Thymus (tissue), 14 donors: ENCODE measurements at places on chromosomes 2 and 18. TPM values are rescaled to one million over a fixed set of nuclear protein-coding genes. Genes with fewer than 3 reads are reported as not detected.

DNA sequence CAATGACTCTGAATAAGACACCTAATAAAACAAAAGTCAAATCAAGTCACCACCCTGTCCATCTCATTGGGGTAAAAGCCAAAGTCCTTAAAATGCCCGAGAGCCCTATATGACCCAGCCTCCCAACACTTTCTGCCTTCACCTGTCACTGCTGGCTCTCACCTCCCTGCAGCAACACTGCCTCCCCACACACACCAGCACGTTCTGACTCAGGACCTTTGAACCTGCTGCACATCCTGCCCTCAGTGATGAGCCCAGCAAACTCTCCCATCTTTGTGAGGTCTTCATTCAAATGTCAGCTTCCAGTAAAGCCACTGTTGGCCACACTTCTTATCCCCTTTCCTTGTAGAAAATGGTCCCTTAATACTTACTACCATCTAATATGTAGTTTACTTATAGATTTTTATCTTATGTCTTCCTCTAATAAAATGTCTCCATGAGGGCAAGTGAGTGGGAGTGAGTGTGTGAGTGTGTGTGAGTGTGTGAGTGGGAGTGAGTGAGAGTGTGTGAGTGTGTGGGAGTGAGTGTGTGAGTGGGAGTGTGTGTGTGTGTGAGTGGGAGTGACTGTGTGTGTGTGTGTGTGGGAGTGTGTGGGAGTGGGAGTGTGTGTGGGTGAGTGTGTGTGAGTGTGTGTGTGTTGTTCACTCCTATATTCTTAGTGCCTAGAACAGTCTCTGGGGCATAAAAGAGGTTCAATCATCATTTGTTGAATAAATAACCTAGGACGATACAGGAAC, 504.7 kb downstream of the EIPR1 start:
- no peak for DNase-seq

CDH19 gene
- 0.05 TPM for total RNA-seq

DNA sequence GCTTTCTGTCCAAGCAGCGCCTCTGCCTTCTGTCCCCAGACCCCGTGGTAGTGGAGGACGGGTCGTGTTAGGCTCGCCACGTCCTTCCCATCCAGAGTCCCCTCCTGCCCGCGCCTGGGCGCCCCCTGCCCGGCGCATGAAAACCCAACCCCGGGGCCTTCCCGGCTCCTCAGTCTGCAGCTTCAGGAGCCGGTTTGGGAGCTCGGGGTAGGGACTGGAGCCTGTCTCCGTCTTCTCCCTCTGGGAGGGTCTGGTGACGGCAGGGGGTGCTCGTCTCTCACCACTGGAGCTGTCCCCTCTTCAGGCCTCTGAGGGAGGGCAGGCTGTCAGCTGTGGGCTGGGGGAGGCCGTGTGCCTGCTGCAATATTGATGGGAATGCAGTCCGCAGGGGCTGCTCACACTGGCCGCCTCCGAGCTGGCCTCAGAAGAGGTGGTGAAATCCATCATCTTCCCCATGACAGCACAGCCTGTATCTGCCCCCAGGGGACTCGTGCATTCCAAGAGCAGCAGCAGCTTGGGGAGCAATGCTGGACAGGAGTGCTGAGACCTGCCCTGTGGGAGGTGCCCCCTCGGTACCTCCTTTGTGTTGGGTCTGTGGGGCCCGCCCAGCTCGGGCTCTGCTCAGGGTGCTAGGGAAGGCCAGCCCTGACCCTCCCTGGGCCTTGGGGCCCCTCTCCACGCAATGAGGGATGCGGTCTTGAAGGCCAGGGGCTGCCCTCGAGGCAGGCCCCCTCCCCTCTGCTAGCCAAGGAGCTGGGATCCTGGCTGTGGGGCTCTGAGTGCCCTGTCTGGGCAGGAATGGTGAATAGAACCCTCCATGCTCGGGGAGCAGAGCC, 17.8 kb upstream of the KLHL30 start:
- no peak for DNase-seq

DNA sequence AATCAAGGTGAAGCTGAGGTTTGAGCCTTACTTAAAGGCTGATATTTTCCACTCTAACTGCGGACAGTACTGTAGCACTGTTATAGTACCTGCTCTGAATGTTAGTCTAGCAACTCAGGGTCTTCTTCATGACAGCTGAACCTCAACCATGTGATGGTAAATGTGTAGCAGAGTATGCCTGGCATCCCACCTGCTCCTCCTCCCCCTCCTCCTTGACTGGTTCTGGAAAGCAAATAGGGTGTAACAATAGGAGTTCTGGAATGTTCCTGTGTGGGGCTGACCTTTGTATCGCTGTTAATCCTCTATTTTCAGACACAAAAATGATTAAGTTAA, 447 bp upstream of the CCL20 start:
- no peak for DNase-seq

MOGAT1 gene
- total RNA-seq, result not detected

REG1A gene
- total RNA-seq, result 0.14 TPM

SP9 gene
- not detected for total RNA-seq

DNA sequence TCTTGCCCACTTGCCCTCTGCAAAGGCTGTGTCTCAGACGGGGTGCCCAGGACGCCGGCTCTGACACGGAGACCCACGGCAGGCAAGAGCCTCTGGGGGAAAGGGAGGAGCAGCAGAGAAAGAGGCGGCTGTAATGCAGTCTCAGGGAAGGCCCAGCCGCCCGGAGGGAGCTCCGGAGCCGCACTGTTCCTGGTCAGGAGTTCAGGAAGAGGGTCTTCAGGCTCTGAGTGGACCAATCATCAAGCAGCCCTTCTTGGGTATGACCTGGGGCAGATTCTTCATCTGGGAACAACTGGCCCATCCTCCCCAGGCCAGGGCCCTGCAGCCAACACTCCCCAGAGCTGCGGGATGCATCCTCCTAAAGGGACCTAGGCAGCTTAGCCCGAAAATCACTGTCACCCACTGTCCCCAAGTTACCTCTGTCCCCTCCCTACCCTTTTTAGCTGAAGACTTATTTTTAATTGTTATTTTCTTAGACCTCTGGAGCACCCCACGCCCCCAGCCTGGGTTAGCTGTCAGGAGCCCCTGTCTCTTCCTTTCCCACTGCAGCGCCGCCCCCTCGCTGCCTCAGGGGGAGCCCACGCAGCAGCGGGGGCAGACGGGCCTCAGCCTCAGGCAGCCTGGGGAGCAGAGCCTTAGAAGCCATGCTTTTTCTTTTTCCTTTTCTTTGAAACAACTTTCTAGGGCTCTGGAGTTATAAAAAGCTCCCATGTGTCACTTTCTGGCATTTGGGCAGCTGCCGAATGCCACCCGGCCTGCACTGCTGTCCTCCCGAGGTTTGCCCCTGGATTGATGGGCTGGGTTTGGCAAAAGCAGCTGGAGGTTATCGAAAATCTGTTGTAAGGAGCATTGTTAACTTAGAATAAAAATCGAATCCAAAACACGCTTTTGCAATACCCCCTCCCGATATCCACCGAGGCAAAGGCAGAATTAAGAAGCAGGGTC, 644 bp upstream of the NEU2 start:
- no peak for DNase-seq

DNA sequence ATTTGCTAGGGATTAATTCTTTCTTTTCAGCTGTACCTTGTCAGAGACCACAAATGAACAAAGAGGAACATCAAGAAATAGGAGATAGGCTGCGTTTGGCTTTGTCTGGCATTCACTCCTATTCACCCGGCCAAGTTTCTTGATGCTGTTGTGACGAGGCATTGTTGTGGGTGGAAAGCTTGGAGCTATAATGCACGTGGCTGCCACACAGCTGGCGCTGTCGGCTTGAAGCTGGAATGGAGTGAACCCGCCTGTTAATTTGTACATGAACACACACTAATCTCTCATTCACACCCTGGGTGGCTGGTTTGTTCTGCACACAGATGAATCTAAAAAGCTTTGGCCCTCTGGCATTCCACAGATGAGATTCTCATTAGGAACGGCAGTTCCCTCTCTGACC, 274.9 kb upstream of the GYPC start:
- no peak for DNase-seq

POTEC gene
- not detected for total RNA-seq

CREG2 gene
- 0.38 TPM for total RNA-seq

GRCh38 chr2:164285576-164285975, 335.7 kb downstream of the GRB14 start:
- DNase-seq, result no peak

- no peak for DNase-seq
Observed at GRCh38 chr18:56468396-56468795, 170.0 kb downstream of the TXNL1 start.

DNA sequence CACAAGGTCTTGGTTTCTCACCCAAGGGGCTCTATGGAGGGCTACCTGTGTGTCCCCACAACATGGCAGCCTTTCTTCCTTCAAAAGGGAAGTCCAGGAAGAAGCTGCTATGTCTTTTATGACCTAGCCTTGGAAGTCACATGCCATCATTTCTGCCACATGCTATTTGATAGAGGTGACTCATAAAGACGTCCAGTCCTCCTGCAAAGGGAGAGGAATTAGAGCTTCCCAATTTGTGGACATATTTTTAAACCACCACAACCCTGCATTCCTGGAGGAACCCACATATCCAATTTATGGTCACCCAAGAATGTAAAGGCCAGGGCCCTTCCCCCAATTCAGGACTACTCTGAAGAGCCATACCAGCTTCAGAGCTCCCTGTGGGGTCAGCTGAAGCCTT, 246.2 kb downstream of the CYP26B1 start:
- no peak for DNase-seq

GRCh38 chr2:41737888-41738287, 309.9 kb upstream of the PKDCC start:
- no peak for DNase-seq

SH3BP4 gene
- 6.2 TPM for total RNA-seq

- no peak for DNase-seq
Observed at GRCh38 chr2:28499282-28499681, 3.4 kb downstream of the PLB1 start.

DNA sequence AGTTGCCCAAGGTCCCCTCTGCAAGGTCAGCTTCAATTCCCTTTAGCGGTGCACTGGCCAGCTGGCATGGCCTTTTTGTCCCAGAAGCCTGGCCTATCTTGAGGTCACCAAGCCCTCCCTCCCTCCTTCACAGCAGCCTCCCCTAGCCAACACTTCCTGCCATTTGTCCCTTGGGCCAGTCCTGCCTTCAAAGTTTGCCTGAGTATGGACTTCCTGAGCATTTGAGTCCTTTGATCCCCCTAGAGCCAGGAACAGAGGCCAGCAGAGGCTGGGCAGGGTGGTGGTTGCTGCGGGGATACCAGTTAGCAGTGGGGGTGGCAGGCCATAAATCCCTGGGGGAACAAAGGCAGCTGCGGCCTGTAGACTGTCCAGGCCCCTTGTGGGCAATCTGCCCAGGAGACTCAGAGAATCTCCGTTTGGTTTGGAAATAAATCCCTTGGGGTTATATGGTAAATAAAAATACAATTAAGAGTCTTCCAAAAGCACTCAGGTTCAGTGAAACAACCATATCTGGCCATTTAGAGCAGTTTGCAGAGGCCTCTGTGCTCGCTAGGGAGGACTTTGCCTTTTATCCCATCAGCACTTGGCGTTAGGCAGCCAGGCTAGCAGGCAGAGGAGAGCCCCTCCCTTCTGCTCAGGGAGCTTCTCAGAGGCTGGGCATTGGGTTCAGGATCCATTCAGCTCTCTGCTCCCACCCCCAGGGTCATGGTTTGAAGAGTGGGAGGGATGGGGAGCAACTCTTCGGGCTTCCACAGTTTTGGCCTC, 3.1 kb upstream of the HES6 start:
- no peak for DNase-seq

- DNase-seq, result peak; percentile 5
Observed at GRCh38 chr18:59459369-59460071, 100.5 kb upstream of the LMAN1 start.

G6PC2 gene
- total RNA-seq, result not detected

CCDC121 gene
- 2.2 TPM for total RNA-seq

DNA sequence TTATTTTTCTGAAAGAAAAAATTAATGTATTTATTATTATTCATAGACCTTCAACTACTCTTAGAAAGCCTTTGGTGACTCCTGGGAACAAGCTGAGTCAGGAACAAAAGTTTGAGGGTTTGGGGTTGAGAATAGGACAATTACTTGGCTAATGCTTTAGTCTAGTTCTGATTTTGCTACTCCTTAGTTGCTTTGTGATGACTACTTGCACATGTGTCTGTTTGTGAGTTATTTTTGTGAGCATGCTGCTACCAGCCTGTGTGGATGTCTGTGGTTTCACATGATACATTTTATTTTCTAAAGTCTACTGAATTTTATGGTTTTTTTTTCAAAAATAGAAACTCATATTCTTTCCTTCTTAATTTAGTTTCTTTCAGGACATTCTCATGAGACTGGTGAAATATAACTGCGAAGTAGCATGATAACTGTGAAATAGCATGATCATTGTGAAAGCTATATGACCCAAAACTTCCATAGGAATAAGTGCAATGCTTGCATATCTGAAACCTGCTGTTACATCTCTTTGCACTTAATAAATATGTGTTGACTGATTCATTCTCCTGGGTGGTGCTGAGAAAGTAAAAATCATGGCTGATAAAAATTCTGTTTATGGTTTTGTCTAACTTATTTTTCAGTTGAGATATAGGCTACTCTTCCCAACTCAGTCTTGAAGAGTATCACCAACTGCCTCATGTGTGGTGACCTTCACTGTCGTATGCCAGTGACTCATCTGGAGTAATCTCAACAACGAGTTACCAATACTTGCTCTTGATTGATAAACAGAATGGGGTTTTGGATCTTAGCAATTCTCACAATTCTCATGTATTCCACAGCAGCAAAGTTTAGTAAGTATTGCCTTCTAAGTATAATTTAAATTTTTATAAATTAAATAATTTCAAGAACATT, 17.9 kb upstream of the IL18R1 start:
- no peak for DNase-seq

CROCC2 gene
- not detected for total RNA-seq

DNA sequence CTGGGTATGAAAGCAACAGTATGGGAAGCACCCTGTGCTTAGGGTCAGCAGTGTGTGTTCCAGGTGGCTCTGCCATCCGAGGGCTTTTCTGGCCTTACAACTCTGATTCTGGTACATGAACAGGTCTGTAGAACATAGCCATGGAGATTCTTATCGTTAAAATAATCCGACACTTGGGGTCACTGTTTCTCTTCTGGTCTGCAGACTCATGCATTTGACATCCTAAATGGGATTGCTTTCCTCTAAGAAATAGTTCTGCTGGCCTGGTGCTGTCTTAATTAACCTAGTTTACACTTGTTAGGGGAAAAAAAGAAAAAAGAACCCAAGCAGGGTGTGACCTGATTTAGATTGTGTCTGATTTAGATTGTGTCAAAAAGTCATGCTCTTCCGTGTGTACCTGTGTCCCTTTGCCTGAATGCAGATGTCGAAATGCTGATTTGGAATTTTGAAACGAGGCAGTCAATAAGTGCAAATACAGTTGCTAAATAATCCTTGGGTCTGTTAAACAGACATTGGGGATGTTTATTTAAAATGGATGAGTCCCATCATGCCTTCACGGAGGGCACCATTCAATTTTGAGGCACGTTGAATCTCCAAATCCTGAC, 59.6 kb downstream of the TRPM8 start:
- peak; percentile 13 for DNase-seq

SPHKAP gene
- 1.4 TPM for total RNA-seq

GRCh38 chr2:163681745-163682144, 54.1 kb downstream of the FIGN start:
- no peak for DNase-seq

GRCh38 chr2:101843048-101843447, 145.5 kb downstream of the MAP4K4 start:
- DNase-seq, result no peak

- DNase-seq, result no peak
Observed at GRCh38 chr18:13452388-13452811, 233.8 kb downstream of the LDLRAD4 start.

- DNase-seq, result no peak
Observed at GRCh38 chr18:9334973-9335696, 562 bp downstream of the TWSG1 start.
